Upper lobe of right lung (tissue), 1 donor: ENCODE measurements at places on chromosomes 7 and 10. TPM values are rescaled to one million over a fixed set of nuclear protein-coding genes. Genes with fewer than 3 reads are reported as not detected.

DNA sequence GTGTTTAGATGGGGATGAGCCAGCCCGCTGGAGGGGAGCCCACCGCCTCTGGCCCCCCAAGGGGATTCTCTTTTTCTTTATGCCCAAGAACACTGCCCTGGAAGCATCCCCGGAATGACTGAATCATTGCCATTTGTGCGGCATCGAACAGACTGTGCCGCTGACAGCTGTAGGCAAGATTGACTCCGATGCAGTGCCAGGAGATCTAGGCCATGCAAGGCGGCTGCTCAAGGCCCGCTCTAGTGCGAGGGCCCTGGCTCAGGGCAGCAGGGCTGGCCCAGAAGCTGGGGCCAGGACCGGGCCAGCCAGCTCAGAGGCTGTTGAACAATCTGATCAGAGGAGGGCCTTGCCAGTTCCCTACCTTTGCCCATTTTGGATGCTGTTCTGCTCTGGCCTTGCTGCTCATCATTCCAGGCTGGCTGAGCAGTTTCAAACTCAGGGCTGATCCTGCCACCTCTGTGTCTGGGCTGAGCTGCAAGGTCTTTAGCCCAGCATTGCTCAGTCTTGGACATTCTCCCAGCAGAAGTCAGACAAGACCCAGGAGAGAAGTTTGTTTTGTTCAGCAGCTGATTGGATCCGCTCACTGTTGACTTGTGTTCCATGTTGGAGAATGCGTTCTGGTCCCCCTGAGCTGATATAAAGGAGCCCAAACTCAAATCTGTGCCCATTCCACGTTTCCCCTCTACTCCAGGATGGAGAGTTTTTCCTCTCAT is 485.3 kb upstream of the GALNT17 start:
- DNase-seq, result no peak

GRCh38 chr7:158315881-158316280 is 271.7 kb downstream of the PTPRN2 start:
- no peak for DNase-seq

DNA sequence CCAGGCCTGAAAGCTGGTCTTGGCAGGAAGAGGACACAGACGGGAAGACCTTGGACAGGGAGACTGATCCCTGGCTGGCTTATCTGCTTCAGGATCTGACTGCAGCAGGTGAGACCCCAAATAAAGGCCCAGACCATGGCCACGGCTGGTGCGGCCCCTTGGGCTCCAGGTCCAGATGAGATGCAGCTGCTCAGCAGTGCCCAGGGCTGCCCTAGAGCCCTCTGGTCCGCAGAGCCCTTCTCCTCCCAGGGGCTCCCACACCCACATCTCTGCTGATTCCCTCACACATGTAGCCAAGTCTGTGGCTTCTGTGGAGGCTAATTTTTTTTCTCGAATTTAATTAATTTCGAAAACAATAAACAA is 46.3 kb downstream of the VIPR2 start:
- peak; percentile 51 for DNase-seq

- peak; percentile 52 for DNase-seq
Measured at GRCh38 chr10:37701781-37702493, 155.5 kb downstream of the ZNF248 start.

INHBA gene
- 70.2 TPM for total RNA-seq

PLAC9 gene
- 24.1 TPM for total RNA-seq
